Hypothalamus (tissue), 51 donors: ENCODE measurements at places on chromosomes 11 and 22.

- DNase-seq = no peak
Observed at GRCh38 chr22:37479196-37479595, 7.0 kb downstream of the MFNG start.

DNA sequence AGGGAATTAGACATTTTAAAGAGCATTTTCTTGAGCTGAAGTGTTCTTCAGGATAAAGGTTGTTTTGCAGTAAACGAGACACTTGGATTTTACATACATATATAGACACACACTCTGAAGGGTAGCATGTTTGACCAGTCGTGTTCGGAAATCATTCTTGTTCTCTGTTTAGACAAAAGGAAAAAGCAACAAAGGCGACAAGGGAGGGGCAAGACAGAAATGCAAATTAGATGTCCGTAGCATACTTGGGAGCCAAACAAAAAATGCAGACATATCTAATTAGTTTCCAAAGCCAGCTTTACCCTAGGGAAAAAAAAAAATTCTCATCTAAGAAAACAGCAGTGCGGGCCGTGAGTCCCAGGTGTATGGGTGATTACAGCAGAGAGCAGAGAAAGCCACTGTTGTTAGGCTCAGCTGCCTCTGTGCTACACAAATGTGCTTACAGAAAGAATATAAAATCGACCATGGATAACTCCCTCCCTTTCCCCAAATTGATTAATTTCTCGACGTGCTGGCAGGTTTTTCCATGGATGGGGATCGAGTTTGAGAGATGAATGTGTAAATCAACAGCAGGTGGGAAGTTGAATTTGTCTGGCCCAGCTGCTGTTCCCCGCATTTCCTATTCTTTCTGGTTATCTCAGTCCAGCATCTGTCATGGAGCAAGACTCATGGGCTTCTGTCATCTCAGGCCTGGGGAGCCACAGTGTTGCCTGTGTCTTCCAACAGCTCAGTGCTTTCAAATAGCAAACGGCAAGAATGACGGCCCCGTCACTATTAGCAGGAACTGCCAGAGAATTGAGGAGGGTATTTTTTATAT, 176.5 kb upstream of the TTC12 start:
- no peak for DNase-seq

DNA sequence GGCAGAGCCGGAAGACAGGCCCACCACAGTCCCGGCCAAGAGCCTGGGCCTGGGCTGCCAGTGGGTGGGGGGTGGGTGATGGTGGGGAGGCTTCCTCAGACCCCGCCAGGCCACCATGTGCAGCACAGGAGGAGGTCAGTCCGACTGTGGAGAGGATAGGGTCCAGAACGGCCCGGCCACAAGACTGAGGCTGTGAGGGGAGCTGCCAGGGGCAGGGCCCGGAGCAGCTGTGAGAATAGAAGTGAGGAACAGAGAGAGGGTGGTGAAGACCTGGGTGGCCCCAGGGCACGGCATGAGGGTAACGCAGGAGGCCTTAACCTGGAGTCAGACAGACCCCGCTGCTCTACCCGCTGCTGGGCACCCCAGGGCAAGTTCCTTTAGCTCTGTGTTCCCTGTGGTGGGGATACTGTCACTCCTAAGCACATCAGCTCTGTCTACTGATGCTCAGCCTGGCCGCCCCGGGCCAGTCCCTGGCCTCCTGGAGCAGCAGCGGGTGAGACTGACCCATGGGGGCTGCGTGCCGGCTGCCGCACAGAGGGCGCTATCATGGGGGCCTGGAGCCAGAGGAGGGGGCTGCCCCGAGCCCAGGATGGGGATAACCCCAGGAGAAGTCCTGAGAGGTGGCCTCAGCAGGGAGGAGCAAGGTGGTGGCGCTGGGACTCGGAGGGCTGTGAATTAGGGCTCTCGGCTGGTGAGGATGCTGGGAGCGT, 1.7 kb downstream of the FERMT3 start:
- no peak for DNase-seq

DNA sequence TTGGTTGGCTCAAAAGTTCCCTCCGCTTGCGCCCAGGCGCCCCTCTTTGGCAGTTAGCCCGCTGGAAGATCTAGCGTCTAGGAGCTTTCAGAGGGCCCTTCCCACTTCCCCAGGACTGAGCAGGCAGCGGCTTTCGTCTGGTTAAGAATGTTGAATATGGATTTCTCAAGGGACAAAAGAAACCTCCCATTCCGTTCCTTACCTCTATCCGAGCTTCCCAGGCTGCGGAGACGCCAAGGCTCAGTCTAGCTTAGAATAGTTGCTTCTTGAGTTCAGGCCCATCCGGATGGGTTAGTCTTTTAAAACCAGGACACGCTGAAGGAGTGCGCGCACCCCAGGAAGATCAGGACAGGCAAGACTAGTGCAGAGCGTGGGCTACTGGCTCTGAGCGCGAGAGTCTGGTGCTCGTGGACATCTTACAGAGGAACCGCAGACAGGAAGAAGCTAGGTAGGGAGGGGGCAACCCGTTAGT, 1.6 kb downstream of the NELL1 start:
- DNase-seq = no peak

GRCh38 chr11:19163617-19164016, 38.2 kb downstream of the CSRP3 start:
- DNase-seq = no peak

GRCh38 chr22:42641801-42642413, 1.5 kb upstream of the ATP5MGL start:
- no peak for DNase-seq

DNA sequence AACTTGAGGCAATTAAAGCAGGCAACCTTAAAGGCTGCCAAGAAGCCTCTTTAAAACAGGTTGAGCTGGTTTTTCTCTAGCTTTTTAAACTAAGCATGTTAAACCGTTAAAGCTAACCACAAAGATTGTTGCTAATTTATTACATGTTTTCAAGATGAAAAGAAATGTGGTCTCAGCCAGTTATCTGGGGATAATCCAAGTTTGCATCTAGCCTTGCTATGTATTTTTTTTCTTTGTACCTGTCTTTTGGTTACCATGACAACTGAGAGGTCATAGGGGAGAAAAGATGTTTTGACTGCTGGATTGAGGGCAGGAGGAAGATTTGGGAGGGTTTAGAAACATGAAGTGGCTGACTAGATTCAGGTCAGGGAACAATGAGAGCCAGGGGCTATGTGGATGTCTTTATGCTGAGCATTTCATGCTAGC, 19.2 kb upstream of the PGM2L1 start:
- no peak for DNase-seq

- no peak for DNase-seq
Observed at GRCh38 chr11:64752175-64752970, 7.4 kb downstream of the PYGM start.

DNA sequence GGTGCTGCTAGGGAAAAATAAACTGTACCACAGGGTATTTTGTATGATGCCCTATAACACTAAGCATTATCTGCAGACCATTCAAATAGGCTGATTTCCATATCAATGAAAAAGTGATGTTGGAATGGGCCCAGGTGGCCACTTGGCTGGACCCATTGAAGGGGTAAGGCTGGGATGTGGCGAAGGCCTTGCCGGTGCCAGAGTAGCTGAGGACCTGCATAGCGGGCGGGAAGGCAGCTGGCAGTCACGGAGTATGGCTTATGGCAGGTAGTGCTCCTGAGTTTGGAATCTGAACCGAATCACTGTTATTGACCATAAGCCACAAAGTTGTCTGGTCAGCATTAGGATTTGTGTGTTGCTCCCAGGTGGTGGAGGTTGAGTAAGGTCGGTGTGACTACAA, 131.0 kb downstream of the MICAL2 start:
- no peak for DNase-seq

DNA sequence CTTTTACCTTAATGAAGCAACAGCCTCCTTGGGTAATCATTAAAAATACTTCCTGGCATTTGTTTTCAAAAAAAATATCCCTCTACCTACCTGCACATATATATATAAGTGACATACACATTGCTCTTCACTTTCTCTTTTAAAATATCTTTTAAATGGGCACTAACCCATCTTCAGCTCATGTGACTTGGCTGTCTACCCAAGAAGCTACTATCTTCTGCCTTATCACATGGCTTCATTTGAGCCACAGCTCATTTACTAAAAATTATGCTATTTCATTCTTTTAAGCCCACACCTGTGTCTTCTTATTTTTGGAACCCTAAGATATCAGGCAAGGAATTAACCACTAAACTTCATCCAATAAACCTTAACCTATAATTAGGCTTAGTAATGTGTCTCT, 37.0 kb upstream of the SOX6 start:
- no peak for DNase-seq

DNA sequence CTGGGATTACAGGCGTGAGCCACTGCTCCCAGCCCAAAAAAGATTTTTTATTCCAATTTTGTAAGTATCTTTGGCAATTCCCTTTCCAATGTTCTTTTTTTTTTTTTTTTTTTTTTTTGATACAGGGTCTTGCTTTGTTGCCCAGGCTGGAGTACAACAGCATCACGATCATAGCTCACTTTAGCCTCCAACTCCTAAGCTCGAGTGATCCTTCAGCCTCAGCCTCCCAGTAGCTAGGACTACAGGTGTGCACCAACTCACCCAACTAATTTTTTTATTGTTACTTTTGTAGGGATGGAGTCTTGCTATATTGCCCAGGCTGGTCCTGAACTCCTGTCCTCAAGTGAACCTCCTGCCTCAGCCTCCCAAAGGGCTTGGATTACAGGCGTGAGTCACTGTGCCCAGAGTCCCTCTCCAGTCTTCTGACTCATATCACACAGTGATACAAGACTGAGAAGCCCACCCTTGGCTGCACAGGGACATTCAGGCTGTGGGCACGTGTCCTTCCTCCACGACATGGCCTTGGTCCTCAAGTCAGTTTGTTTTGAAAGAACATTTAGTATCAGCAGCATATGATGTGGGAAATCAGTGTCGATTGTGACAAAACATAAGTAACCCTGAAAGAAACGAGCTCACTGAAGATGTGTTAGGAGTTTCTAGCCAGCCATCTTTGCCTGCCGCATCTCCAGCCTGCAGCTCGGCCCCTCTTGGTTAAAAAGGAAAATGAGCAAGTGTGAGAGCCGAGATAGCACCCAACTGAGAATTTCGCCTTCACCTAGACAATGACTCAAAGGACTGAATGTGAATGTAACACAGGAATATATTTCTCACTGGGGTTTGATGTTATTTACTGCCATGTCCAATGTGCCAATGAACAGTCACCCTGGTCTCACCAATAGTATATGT, 175.5 kb downstream of the MN1 start:
- no peak for DNase-seq

- no peak for DNase-seq
Observed at GRCh38 chr11:74297484-74297883, 14.0 kb downstream of the P4HA3 start.

DNA sequence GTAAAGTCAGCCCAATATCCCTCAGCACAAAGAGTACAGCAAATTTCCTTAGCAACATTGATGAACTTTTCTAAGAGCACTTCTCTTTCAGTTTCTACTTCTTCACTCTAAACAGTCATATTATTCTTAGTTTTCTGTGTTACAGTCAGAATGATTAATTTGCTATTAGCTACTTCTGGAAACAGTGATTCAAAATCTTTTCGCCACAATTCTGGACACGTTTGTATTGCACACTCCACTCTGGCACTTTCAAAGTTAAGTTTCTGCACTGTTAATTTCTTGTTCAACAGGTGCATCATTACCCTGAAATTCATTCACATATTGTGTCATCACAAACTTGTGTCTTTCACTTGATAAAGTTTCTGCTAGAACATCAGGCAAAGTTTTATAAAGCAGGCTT, 22.5 kb downstream of the ABTB2 start:
- no peak for DNase-seq

- DNase-seq = no peak
Observed at GRCh38 chr11:58613228-58613627, 9.2 kb upstream of the CNTF start.

DNA sequence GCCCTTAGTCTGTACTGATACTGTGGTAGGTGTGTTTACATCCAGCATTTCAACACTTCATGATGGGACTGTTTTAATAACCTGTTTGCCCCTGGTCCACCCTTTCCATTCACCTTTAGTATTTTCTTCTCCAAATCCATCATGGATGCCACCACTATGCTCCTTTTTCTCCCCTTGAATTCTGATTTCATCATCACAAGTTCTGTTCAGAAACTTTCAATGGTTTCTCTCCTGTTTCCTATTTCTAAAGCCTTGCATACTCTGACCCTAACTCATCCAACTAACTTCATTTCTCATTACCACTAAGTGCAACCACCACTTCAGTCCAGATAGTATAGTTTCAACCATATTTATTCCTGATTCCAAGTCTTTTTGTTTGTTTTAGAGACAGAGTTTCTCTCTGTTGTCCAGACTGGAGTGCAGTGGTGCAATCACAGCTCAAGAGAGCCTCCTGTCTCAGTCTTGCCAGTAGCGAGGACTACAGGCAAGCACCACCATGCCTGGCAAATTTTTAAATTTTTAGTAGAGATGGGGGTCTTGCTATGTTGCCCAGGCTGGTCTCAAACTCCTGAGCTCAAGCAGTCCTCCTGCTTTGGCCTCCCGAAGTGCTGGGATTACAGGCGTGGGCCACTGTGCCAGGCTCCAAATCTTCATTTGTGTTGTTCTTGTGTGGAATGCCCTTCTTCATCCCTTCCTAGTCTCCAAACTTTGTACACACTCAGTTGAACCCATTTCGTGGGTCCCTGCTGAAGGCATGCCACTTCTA, 1.2 kb upstream of the LIN7C start:
- no peak for DNase-seq

DNA sequence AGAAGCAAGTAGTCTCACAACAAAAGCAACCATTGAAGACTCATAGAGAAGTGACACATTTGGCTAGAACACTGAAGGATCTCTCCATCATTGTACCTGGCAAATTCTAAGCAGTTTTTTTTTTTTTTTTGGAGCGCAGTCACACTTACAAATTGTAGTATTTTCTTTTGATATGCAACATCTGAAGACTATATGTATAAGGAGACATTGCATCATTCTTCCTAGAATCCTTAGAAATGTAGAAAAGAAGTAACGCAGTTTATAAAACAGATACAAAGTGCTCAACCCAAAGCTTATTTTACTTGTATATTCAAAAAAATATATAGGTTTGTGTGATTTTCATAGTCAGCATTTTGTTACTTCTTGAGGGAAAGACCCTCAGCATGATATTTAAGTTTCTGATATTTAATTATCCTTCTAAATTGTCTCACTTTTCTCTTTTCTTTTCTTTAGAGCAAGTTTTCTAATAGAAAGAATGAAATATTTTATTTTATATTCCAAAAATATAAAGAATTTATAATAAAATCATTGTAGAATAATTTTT, 20.0 kb downstream of the KDM4D start:
- no peak for DNase-seq

GRCh38 chr11:63289658-63290057, 46.3 kb upstream of the SLC22A25 start:
- DNase-seq = no peak

- DNase-seq = no peak
Observed at GRCh38 chr22:19890502-19891316, 36.0 kb upstream of the GNB1L start.

- no peak for DNase-seq
Observed at GRCh38 chr11:73241300-73241699, 23.2 kb downstream of the P2RY2 start.
